CD4-positive, alpha-beta T cell treated with Interferon alpha-2 for 1 hour (primary cell): ENCODE measurements at places on chromosomes 6 and 20.
A peak's percentile ranks its signal among the peaks of the same experiment; 100 is the strongest.

DNA sequence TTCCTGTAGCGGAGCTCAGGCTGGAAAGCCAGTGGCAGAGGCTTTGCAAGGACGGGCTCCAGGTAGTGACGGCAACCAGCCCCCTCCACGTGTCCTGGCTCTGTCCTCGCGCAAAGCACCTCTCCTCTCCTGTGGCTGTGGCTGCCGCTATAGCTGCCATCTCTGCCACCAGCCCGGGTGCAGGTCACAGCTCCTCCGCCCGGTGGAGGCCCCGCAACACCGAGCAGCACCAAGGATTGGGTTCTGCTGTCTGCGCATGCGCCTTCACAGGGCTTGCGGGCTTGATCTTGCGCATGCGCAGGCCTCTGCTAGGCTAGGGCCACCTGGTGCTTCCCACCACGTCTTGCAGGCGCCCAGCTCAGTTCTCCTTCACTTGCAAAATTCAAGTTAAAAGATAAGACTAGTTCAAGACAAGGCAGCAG lies 625.4 kb downstream of the QKI start:
- DNase-seq = peak; percentile 78

DNA sequence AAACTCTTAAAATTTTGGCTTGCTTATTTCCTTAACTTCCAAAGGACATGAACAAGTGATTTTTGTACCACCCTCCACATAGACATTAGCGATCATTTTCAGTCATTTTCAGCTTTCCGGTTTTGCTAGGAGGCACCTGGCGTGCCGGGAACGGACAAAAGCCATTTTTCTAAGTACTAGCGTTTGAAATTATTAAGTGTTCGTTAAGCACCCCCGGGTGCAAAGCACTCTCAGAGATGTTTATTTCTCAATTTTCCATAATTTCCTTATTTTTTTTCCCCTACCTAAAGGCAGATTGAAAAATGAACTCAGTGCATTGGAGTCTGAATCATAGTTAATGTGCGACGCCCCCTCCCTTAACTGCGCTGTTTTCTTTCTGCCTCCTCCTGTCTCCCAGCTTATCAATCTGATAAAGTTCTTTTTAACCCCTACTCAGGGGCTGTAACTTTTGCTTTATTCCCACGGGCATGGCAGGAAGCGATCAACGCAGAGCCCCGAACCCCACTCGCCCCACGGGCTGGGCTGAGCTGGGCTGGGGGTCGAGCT lies 58.2 kb downstream of the ZNF831 start:
- no peak for DNase-seq

DNA sequence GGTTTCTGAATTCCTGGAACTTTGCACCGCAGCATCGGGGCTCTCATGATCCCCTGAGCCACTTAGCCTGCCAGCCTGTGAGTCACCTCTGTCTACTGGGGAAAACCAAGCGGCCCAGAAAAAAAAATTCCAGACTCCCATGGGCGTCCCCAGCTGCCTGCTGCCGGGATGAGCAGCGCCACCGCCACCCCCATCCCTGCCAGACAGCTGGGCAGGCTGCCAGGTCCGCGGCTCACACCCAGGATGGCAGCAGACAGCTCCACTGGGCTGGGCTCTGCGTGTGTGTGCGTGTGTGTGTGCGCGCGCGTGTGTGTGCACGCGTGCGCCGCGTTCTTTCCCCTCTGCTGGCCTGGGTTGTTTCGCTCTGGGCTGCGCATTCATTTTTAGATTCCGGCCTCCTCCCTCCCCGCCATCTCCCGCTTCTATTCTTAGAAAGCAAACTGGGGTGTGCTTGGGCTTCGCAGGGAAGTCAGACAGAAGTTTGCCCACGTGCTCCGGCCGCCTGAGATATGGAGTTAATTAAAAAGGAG lies 38.9 kb upstream of the PMEPA1 start:
- DNase-seq = peak; percentile 31

- DNase-seq = no peak
Observed at GRCh38 chr6:48765352-48765961, 654.5 kb upstream of the PTCHD4 start.

GRCh38 chr20:50526403-50526989 lies 16.3 kb downstream of the PTPN1 start:
- no peak for DNase-seq

DNA sequence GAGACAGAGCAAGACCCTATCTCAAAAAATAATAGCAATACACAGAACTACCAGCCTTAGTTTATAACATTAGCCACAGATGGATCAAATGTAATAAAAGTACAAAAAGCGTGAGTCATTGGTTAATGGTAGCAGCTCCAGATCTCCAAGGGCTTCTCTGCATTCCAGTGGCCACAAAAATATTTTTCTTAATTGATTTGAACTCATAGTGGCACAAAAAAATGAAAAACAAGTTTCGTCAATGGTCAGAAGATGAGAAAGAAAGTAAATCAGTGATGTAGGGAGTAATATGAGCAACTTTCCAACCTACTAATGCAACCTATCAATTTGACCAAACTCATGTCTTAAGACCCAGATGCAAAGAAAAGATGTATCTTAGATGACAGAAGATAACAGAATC lies 79.6 kb downstream of the CEP57L1 start:
- no peak for DNase-seq

GRCh38 chr6:87832025-87832825 lies 130.2 kb upstream of the AKIRIN2 start:
- peak; percentile 52 for DNase-seq

GRCh38 chr6:21914121-21914973 lies 320.8 kb downstream of the SOX4 start:
- DNase-seq = peak; percentile 14

DNA sequence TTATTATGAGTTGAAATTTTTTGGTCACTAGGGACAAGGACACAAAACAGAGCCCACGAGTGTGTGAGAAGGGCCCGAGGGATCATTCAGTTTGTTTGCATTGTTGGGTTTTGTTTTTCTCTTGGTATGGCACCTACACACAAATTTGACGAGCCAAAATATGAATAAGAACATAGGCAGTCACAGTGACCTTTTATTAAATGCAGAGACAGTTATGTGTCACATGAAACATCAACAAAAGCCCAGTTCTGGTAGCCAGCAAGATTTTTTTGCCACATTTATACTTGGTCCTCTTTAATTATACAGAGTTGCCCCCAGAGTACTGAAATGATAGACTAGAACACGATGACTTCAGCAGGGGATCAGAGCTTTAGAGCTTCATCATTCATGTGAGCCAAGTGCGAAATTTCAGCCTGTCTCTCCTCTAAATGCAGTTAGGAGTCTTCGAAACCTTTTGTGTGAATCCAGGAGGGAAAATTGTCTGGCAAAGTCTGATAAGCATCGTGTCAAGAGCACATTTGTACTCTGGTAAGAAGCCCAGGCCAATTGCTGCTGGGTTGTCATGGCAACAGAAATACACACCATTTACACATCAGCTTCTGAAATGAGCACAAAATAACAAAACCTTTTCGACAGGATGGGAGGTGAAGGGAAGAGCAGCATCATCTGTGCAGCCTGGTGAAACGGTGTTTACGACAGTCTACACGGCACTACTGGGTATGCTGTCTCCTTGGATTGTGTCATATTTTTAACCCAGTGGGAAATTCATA lies 79.2 kb upstream of the RIPOR2 start:
- DNase-seq = peak; percentile 75

DNA sequence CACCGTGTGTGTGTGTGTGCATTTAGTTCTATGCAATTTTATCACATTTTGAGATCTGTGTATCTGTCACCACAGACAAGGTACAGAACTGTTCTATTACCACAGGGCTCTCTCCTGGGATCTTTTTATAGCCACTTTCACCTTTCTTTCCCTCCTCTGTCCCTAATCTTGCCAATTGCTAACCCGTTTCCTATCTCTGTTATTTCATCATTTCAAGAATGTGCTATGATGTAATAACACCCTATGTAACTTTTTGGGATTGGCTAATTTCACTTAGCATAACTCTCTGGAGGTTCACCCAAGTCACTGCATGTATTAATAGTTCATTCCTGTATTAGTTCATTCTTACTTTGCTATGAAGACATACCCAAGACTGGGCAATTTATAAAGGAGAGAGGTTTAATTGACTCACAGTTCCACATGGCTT lies 657.7 kb downstream of the QKI start:
- no peak for DNase-seq

DNA sequence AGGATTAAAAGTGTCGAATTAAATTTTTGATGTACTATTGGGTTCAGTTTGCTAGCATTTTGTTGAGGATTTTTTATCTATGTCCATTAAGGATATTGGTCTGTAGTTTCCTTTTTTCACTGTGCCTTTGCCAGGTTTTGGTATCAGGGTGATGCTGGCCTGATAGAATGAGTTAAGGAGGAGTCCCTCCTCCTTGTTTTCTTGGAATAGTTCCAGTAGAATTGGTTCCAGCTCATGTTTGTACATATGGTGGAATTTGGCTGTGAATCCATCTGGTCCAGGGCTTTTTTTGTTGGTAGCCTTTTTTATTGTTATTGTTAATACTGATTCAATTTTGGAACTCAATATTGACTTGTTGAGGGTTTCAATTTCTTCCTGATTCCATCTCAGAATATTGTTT lies 141.8 kb downstream of the SIM1 start:
- DNase-seq = no peak

GRCh38 chr6:53410508-53411258 lies 61.9 kb upstream of the ELOVL5 start:
- peak; percentile 61 for DNase-seq

DNA sequence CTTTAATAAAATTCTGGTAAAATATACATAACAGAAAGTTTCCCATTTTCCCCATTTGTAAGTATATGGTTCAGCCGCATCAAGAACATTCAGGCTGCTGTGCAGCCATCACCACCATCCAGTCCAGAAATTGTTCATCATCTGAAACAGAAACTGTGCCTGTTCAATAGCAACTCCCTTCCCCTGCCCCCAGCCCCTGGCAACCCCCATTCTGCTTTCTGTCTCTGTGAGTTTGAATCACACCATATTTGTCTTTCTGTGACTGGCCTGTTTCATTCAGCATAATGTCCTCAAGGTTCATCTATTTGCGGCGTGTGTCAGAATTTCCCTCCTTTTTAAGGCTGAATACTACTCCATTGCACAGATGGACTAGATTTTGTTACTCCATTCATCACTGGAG lies 19.1 kb downstream of the VSTM2L start:
- no peak for DNase-seq

- DNase-seq = no peak
Observed at GRCh38 chr6:35385457-35386202, 43.3 kb downstream of the PPARD start.

GRCh38 chr6:11130605-11131004 lies 19.1 kb upstream of the ERVFRD-1 start:
- no peak for DNase-seq

DNA sequence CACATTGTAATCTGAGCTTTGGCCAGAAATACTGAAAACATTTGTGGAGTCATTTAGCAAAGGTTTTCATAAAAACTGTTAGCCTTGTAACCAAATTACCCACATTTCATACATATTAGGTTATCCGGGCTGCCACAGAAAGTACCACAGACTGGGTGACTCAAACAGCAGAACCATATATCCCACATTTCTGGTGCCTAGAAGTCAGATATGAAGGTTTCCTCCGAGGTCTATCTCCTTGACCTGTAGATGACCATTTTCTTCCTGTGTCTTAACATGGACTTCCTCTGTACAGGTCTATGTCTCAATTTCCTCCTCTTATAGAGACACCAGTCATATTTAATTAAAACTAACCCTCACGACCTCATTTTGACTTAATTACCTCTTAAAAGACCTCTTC lies 49.5 kb upstream of the SMIM28 start:
- no peak for DNase-seq

- DNase-seq = no peak
Observed at GRCh38 chr6:132734694-132735236, 20.9 kb upstream of the VNN1 start.

DNA sequence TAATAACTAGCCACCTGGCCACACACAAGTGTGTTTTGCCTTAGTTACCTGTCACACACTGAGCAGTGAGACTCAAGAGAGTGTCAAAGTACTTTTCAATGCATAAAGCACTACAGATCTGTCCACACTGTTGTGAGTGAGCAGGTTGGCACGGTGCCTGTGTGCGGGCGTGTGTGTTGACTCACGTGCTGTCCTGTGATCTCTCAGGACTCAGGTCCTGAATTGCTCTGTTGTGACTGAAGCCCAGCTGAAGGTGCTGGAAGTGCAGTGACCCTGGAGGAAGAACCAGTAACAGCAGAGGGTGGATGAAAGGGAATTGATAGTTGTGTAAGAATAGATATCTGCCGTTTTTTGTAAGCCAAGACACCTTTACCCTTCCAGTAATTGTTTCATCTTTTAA lies 18.3 kb downstream of the SLC16A10 start:
- no peak for DNase-seq

- DNase-seq = no peak
Observed at GRCh38 chr20:48632017-48632824, 195.6 kb downstream of the PREX1 start.

GRCh38 chr20:9583151-9583550 lies 68.8 kb downstream of the LAMP5 start:
- DNase-seq = no peak

DNA sequence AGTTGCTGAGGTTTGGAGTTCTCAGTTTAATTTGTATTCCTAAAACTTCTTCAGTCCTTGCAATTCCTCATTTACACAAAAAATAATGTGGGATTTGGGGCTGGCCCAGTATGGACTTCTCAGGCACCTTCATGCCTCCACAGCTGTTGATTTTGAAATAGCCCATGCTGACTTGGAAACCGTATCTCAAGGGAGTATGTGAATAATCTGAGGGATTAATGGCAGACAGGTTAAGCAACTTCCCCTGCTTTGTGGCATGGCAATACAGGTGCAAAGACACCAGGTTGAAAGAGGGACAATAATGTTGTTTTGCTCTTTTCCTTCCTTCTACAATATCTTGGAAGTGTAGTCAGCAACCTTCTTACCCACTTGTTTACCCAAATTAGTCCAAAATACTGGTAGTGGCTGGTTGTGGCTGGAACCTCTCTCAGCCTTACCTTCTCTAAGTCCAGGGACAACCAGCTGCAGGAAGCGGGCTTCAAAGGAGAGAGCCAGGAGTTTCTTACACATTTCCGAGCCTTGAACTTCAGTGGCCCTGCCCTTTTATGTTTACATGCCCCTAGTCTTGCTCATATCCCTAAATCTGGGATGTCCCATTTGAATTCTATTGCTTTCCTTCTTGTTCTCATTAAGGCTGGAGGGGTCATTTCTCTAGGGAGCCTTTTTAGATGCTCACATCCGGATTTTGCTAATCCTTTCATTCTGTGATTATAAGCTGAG lies 44.1 kb upstream of the ADGRF1 start:
- no peak for DNase-seq

DNA sequence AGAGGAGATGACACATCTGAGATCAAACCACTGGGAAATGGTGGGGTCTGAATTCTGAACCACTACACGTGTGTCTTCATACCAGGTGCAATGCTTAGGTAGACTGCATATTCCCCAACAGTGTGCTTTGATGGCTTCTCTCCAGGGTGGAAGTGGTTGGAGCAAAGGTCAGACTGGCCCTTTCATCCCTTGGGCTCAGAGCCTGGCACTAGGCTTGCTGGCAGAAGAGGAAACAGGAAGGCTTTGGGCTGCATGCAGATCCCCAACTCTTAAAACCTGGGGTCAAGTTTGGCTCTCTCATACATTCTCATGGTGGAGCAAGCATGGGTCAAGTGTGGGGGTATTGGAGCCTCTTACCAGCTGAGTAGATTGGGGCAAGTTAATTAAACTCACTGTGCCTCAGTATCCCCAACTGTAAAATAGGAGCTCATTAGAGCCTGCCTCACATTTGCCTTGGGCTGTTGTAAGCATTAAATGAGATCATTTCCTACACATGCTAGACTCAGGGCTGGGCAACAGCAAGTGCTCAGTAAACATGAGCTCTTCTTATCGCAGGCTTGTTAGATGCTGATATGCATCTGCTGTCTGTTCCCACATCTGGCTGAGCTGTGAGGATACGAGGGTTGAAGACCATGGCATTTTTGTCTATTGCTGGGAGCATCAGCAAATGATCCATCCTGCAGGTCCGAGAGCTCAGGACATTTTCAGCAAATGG lies 51.6 kb upstream of the FAM83D start:
- peak; percentile 67 for DNase-seq
